ENCODE measurements at places on chromosomes 2 and 18.

GRCh38 chr2:181334158-181334826 lies 122.9 kb upstream of the ITGA4 start:
- DNase-seq = no peak

- no peak for DNase-seq
These were observed 50.4 kb downstream of the MFSD6 start for GRCh38 chr2:190458352-190459107.

DNA sequence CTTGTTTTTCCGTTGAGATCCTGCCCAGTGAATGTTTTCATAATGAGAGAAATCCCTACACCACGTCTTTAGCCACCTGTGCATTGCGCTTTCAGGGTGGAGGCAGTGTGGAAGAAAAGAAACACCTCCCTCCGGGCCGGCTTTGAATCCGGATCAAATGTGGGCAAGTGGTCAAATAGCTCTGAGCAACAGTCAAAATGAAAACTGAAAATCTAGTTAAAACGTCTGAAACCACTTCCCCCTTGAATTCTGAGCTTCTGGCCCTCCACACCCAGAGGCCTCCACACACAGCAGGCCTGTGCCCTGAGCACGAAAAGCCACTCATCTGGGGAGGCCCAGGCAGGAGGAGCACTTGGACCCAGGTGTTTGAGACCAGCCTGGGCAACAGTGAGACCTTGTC lies 263.6 kb upstream of the SALL3 start:
- DNase-seq = no peak

GRCh38 chr2:48272199-48272598 lies 257.8 kb upstream of the STON1 start:
- DNase-seq = no peak

DNA sequence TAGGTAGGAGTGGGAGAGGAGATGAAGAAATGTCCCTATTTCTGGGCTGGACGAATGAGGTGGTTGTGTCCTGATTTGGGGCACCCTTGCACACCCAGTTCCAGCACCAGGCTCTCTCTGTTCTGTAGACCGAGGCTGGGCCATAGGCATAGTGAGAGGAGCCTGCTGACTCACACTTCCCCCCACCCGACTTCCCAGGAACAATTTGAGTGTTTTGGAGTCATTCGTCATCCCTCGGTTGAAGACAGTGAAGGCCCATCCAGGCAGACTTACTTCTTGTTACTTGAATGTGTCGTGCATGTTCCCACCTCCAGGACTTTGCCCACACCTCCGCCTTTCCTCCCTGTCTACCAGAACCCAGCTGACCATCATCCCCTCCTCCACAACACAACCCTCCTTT lies 179.1 kb downstream of the HAUS1 start:
- DNase-seq = no peak

GRCh38 chr2:126886211-126886915 lies 12.3 kb upstream of the TEX51 start:
- no peak for DNase-seq

- no peak for DNase-seq
These were observed 180.7 kb upstream of the ID2 start for GRCh38 chr2:8501061-8501720.

DNA sequence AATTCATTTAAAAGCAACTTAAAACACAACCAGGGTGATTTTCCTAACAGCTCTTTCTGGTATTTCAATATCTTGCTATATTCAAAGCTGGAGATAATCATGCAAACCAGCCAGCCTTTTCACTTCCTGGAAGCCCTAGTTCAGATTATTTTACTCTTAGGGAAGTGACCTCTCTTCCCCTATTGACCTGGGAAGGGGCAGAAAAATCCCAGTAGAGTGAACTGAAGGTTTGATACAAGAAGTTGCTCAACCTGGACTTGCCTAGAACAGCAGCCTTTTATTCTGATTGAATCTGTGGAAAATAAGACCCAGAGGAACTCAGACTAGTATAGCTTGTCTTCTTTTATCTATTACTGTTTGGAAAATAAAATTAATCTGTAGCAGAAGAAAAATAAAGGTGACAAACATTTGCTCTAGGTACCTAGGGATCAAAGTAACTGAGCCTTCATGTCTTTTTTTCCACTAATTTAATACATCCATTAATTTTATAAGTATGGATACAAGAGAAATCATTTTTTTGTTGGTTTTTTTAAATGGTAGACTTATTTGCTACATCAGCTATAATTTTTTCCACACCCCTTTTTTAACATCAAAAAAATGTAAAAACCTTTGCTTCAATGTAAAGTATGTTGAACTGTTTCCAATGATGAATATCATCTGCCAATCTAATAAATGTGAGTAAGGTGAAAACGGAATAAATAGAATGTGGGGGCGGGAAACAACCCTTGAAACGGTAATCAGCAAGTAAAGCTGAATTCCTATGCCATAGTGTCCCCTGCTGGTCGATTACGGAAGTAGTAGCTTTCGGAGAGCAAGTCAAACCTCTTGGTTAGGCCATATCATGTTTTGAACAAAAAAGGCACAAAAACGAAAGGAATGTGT lies 629.9 kb downstream of the NRXN1 start:
- peak; percentile 51 for DNase-seq

- no peak for DNase-seq
These were observed 58.2 kb upstream of the ZEB2 start for GRCh38 chr2:144578099-144578498.

- no peak for DNase-seq
These were observed 724 bp downstream of the NMS start for GRCh38 chr2:100470898-100471514.
